ENCODE measurements at places on chromosomes 6 and 20.
A peak's percentile ranks its signal among the peaks of the same experiment; 100 is the strongest.

GRCh38 chr6:161744211-161745067 lies 470.6 kb upstream of the AGPAT4 start:
- no peak for DNase-seq

- no peak for DNase-seq
Observed at GRCh38 chr6:149445573-149445972, 39.2 kb downstream of the ZC3H12D start.

DNA sequence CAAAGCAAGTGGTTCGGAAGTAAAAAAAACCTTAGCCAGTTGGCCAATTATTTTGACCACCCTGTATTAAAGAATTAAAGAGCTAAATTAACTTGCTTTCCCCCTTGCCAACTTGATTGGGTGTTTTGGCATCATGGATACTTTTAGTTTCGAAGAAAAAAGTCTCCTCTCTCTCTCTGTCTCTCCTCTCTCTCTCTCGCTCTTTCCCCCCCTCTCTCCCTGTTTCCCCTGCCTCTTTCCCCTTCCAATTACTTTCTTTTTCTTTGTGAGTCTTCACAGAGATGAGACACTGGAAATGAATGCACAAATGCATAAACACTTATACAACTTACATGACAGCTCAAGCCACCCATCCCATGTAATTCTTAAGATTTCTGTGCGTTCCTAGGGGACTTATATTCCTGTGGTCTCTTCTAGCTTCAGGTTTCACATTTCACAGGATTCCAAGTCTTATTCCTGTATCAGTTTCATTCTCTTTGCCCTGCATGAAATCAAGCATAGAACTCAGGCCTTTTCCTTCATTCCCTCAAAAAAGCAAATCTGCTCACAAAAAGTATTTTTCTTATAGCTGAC lies 32.9 kb upstream of the EYA4 start:
- no peak for DNase-seq

GRCh38 chr6:88538840-88539239 lies 372.7 kb upstream of the CNR1 start:
- DNase-seq: no peak

- peak; percentile 22 for DNase-seq
Observed at GRCh38 chr6:151675746-151676459, 131.6 kb upstream of the ESR1 start.

- DNase-seq: no peak
Observed at GRCh38 chr6:14711056-14711703, 534.7 kb upstream of the JARID2 start.

DNA sequence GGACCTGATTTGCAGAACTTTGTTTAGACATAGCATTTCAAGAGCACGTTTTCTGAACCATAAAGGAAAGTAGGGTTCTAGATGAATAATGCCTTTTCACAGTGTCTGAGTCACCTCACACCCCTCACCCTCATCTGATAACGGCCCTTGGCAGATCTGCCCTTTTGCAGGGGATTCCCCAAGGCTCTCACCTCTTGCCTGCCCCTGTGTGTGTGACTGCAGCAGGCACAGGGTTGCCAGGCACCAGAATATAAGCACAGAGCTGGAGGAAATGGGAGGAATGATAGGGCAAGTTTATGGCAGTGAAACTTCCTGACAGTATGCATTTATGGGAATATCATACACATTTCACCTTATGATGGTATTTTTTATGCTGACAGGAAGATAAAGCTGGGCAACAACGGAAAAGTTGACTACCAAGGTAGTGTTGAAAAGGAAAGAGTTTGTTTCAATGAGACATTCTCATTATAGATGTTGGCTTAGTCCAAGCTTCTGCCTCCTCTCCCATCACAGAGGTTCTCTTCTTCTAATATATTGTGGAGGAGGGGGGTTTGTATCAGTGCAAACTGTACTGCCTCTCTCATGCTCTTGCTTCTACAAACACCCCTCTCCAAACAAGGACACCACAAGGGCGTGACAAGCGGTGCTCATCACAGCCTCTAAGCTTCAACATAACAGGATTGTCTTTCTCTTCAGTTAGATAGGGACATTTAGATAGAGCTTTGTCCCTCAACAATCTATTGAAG lies 101.5 kb upstream of the BACH2 start:
- peak; percentile 52 for DNase-seq

GRCh38 chr6:122352981-122353664 lies 46.3 kb upstream of the HSF2 start:
- DNase-seq: no peak

DNA sequence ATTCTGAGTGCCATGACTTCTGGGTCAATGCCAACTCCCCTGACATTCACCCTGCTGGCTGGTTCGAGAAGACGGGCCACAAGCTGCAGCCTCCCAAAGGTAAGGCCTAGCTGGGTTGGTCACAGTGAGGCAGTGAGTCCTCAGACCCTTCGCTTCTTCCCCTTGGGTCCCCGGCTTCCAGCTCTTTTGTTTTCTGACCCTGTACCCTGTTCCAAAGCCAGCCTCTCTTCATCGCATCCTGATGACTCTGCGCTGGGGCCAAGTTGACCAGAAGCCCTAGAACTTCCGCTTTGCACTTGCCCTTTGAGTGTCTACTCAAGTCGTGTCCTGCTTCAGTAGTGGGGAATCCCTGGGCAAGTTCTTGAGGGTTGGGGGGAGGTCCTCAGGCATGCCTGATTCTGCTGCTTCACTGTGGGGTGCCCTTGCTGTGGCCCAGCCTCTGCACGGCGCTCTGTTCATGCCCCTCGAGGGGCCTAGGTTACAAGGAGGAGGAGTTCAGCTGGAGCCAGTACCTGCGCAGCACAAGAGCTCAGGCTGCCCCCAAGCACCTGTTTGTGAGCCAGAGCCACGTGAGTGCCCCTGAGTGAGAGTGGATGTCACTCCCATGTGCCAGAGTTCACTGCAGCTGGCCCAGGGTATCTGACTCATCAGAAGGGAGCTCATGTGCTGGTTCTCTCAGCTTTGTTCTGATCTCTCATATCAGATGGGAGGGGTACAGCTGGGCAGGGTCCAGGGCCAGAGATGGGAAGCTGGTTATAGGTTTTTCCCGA lies 23.0 kb downstream of the L3MBTL1 start:
- DNase-seq: no peak

DNA sequence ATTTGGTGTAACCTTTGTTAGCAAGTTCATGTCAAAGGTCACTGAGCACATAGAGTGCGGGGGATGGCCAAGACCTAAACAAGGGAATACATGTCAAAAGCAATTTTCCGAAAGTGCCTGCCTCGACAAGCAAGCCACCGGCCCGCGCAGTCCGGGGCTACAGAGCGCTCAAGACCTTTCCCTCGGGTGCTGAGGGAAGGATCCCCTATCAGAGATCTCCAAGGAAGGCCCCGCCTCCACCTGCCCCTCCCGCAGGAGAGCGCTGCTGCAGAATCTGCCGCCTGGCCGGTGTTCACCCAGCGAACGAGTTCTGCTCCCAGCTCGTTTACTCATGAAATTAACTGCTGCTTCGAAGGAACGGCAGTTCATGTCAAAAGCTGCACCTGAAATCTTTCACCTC lies 252.7 kb downstream of the BMP7 start:
- DNase-seq: no peak

DNA sequence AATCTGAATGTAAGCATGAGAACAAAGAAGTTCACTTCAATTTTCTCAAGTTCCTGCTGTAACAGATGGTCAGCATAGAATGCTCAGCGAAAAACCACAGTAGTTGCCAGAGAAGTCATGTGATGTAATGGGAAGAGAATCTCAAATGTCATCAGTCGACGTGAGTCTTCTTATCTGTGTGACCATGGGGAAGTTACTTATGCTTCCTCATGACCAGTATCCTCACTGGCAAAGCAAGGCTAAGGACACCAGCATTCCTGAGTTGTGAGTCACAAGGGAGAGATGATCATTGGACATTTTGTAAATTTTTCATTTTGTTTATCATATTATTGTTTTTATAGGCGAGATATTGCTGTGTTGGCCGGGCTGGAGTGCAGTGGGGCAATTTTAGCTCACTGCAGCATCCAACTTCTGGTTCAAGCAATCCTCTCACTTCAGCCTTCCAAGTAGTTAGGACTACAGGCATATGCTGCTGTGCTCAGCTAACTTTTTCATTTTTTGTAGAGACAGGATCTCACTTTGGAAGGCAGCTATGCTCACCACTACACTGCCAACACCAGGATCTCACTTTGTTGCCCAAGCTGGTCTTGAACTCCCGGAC lies 21.9 kb downstream of the SGK1 start:
- no peak for DNase-seq

- no peak for DNase-seq
Observed at GRCh38 chr6:163733061-163733460, 318.5 kb downstream of the QKI start.

GRCh38 chr6:164085091-164086075 lies 670.9 kb downstream of the QKI start:
- DNase-seq: no peak

DNA sequence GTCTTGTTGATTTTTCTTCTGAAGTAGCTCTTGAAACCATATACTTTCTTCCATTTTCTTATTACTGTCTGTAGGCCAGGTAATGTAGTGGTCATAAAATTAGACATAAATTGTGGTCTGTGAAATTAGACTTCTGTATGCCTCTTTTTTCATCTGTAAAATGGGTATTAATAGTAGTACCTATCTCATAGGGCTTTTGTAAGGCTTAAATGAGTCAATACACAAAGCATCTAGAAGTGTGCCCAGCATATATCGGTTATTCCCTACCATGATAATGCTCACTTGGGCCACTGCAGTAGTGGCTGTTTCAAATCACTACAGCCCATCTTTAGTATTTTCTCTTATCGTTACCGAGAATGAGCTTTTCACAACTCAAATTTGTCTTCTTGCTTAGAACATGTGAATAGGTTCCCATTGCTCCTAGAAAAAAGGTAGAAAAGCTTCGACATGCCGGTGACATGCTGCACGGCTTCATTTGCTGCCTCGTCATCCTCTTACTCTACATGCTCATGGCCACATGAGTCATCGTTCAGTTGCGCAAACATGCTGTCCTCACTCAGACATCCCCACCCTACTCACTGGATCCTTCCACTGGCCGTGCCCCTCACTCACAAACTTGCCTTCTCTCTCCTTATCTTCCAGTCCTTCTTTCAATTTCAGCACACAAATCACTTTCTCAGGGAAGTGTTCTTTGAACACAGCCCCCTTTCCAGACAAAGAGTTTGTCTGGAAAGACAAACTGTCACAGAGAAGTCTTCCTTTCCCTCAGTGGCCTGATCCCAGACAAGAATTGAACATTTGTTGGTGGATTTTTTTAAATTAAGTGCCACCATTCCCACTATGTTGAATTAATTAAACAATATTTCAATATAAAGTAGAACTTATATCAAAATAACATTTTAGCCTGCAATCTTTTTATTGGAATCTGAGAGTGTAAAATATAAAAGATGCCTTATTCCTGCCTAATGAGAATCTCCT lies 32.2 kb upstream of the ERVFRD-1 start:
- DNase-seq: no peak

GRCh38 chr6:98967616-98968015 lies 19.9 kb upstream of the FBXL4 start:
- no peak for DNase-seq

GRCh38 chr6:2971420-2972218 lies at the start of gene SERPINB6:
Gene SERPINB6 (minus strand): TSS chr6:2971567. CDS start chr6:2959332, 12,235 bp downstream.
- no peak for DNase-seq

- DNase-seq: no peak
Observed at GRCh38 chr6:43627008-43627825, 1.8 kb downstream of the GTPBP2 start.

GRCh38 chr6:119174879-119175817 lies 96.7 kb upstream of the FAM184A start:
- DNase-seq: no peak

DNA sequence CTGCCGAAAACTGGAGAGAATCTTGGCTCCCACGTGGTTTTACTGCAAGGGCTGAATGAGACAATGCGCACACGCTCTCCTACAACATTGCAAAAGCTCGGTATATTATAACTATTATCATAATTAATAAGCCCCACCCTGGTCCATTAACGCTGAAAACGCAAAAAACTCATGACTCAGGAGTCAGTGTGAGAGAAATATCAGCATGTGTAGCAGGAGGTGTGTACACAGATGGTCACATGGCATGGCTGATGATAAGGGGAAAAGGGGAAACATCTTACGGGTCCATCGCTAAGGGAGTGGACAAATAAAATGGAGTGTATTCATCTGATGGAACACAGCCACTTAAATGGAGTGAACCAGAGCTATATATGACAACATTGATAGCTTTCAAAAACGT lies 29.2 kb downstream of the CDH22 start:
- no peak for DNase-seq

- DNase-seq: no peak
Observed at GRCh38 chr6:52491203-52492069, 71.3 kb downstream of the EFHC1 start.

DNA sequence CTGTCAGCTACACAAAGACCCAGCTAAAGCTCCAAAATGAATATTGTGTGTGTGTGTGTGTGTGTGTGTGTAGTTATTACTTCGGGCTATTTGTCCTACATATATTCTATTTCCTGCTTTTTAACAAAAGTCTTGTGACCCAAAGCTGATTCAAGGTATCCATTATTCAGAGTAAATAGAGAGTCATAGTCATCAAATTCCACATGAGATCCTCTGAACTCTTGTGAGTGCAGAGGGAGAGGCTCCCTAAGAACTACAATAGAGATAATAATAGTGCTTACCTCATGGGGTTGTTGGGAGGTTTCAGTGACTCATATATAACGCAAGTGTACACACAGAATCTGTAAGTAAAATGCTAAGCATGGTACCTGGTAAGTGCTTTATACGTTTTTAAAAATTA lies 95.6 kb upstream of the SHLD1 start:
- no peak for DNase-seq

Measured in stimulated activated CD4-positive, alpha-beta T cell treated with anti-CD3 and anti-CD28 coated beads, Interleukin-1b, Interleukin-23, amount 100 ng/mL, for 1 hour (primary cell).